Naive thymus-derived CD4-positive, alpha-beta T cell (primary cell): ENCODE measurements at places on chromosomes 16 and 17. TPM values are rescaled to one million over a fixed set of nuclear protein-coding genes. Genes with fewer than 3 reads are reported as not detected.

MAPT gene
- total RNA-seq = 0.27 TPM

CFAP119 gene
- total RNA-seq = 3.0 TPM

PRSS27 gene
- 0.98 TPM for total RNA-seq

USP6 gene
- total RNA-seq = 0.05 and 0.10 TPM in 2 replicates

KRTAP1-5 gene
- not detected for total RNA-seq

CHTF18 gene
- total RNA-seq = 36.2 TPM

SEPTIN1 gene
- 176 TPM for total RNA-seq
